ENCODE measurements at places on chromosomes 3 and 15. TPM values are rescaled to one million over a fixed set of nuclear protein-coding genes. Genes with fewer than 3 reads are reported as not detected.

- no peak for DNase-seq
Observed at GRCh38 chr15:73240866-73241499, 127.8 kb downstream of the HCN4 start.

DNA sequence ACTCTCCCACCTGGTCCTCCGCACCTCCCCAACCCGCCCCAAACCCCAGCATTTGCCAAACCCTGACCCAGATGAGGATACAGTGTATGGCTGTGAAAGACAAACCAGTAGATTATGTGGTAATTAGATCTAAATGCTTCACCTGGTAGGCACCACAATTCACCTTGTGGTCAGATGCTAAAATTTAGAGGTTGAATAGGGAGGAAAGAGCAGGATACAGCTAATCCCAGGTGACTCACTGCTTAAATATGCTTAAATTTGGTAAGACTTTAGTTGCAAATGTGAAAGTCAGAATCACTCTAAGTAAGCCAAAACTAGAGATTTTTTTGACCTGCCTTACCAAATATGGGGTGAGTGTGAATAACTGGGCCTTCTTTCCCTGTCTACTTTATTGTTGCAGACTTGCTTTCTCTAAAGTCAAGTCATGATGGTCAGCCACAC is 105.5 kb downstream of the MME start:
- no peak for DNase-seq

DNA sequence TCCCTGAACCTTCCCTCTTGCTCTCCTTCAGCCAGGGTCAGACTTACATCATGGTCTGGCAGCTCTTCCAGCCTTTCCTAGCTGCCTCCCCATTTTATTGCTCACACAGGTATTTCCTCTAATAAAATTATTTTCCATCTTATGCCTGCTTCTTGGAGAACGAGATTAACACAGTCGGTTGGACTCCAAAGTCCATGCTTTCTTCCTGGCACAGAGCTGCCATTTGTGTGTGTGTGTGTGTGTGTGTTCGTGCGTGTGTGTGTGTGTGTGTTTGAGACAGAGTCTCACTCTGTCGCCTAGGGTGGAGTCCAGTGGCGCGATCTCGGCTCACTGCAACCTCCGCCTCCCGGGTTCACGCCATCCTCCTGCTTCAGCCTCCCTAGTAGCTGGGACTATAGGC is 15.5 kb downstream of the FSD2 start:
- DNase-seq: no peak

DNA sequence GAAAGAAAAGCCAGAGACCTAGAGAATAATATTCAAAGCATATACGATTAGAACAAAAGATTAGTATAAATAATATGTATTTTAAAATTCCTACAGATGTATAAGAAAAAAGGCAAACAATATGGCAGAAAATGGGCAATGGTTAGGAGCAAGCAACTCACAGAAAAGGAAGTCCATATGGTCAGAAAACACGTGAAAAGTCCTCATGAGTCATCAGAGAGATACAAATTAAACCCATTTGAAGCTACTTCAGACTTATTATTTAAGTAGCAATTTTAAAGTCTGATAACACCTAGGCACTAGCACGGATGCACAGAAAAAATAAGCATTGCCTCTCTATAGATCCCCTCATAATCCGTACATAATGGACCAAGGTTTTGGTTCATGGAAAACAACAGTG is 25.6 kb downstream of the SLC7A14 start:
- DNase-seq: no peak

GRCh38 chr3:121592856-121593702 is at the start of gene FBXO40:
FBXO40 (plus strand) TSS chr3:121593379; CDS start chr3:121620576, 27,197 bp downstream.
- peak; percentile 68 for DNase-seq

- DNase-seq: no peak
Observed at GRCh38 chr15:88490036-88490435, 22.5 kb downstream of the MRPS11 start.

- no peak for DNase-seq
Observed at GRCh38 chr15:57611123-57611522, 19.4 kb downstream of the MYZAP start.

DNA sequence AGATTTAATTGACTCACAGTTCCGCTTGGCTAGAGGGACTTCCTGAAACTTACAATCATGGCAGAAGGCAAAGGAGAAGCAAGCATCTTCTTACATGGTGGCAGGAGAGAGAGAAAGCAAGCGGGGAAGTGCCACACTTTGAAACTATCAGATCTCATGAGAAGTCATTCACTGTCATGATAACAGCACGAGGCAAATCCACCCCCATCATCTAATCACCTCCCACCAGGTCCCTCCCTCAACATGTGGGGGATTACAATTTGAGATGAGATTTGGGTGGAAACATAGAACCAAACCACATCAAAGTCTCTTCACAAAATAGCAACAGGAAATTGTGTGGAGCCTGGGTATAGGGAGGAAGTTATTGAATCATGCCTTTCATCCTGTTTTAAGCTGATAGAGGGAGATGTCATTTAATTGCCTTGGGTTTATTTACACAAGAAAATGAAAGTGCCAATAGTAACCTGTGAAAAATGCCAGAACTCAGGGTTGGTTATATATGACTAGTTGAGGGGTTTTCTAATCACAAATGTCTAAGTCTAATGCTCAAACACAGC is 624.8 kb upstream of the LMCD1 start:
- DNase-seq: no peak

DNA sequence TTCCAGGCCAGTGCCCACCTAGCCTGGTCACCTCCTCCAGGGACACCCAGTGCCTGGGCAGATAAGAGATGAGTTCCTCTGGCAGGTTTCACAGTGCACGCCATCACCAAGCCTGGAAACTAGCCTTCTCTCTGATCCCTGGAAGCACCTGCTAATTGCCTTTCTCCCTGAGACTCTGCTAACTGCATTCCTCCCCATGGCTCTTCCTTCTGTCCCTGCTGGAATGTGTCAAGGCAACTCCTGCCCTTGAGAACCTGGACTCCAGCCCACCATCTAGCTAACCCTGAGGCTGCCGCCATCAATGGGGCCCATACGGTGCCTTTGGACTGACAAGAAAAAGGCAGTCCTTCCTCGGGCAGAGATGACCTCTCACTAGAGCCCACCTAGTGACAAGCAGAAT is 18.5 kb downstream of the VIPR1 start:
- DNase-seq: no peak

DNA sequence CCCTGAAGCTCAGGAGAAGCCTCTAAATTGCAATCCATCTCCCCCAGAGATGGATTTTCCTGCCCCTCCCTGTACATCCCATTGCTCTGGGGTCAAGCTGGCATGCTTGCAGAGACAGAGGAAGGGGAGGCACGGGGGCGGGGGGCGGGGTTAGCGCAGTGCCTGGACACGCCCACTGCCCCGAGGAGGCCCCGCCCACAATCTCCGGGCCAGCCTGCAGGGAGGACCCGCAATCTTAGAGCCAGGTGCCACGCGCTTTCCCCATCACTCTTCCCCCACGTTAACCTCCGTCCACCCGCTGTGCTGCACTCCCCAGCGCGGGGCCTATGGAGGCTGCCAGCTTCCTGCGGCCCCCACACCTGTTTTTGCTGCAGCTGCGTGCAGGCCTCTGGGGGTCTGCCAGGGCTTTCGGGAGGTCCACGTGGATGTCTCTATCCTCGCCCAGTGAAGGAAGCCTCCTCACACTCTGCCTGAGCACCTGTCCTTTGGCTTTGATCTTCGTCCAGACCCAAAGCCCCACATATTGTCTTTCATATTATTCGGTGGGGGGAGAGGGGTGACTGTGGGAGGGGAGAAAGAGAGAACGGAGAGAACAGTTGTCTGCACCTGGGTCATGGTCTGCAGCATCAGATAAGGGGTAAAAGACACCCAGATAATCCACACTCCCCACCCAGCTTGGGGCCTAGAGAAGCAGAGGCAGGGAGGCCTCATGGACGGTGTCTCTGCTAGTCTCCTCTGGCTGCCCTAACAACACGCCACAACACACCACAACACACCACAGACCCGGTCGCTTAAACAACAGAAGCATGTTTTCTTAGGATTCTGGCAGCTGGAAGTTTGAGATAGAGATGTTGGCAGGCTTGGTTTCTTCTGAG is 118.0 kb upstream of the MEF2A start:
- DNase-seq: peak; percentile 68

- no peak for DNase-seq
Observed at GRCh38 chr15:56797720-56798275, 64.5 kb upstream of the ZNF280D start.

GRCh38 chr15:58227706-58228543 is 89.7 kb downstream of the AQP9 start:
- DNase-seq: peak; percentile 79

- no peak for DNase-seq
Observed at GRCh38 chr3:80696280-80696679, 928.5 kb upstream of the ROBO1 start.

DNA sequence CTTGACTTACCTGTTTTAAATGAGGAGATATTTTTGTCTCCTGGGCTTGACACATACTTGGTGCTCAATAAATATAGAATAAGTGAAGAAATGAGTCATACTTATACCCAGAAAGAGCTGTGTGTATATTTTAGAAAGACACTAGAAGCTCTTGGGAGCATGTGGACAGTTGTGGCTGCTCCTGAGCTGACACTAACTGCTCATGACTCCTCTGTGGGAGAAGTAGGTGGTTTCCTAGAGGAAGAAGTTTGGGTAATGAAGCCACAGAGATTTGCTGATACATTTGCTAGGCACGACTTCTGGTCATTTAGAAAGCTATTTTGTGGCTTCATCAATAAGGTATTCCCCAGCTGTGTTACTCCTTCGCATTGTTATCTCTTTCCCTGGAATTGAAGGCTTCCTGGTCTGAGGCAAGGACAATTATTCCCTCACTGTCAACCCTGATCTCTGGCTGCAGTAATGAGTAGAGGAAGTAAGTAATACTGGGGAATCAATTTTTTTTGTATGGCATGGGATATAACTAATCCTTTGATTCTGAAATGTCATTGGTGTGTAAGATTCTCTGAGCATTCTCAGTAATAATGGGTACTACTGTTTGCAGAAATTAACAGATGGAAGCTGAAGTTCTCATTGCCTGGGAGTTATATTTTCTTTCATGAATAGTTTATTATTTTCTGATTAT is 79.6 kb upstream of the DCBLD2 start:
- no peak for DNase-seq

- DNase-seq: no peak
Observed at GRCh38 chr15:62648954-62649353, 393.6 kb upstream of the TPM1 start.

DNA sequence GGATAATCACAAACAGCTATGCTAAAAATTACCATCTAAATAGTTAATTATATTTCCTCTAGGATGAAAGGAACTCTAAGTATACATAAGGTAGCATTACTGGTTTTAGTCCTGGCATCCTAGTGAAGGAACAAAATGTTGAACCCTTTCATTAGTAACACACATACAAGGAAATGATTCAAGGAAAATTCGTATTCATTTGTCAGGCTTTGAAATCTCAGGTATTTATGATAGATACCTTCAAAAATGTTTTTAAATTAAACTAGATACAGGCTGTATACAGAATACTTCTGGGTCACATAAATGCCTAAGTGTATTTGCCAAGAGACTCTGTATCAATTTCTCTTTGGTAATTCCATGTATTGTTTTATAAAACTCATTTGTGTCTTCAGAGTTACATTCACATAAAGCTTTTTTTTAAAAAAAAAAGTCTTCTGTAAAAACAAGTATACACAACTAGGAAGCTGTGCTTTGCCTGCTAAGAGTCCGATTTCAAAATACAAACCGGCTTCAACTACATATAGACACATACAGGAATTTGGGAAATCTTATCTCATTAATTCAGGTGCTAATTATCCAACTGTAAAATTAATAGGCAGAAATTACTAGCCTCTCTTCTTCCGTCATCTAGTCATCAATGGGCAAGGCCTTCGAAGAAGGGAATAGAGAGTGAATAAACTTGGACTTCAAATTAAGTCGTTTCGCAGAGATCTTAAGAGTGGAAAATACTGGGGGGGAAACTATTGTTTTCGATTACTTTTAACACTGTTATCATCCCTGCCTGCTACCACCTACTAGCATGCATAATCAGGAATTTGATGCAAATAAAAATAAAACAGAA is 1.3 kb downstream of the SECISBP2L start:
- DNase-seq: no peak

- DNase-seq: peak; percentile 50
Observed at GRCh38 chr3:160754371-160754854, 1.6 kb upstream of the PPM1L start.

- DNase-seq: no peak
Observed at GRCh38 chr3:169466990-169467389, 196.5 kb downstream of the MECOM start.

DNA sequence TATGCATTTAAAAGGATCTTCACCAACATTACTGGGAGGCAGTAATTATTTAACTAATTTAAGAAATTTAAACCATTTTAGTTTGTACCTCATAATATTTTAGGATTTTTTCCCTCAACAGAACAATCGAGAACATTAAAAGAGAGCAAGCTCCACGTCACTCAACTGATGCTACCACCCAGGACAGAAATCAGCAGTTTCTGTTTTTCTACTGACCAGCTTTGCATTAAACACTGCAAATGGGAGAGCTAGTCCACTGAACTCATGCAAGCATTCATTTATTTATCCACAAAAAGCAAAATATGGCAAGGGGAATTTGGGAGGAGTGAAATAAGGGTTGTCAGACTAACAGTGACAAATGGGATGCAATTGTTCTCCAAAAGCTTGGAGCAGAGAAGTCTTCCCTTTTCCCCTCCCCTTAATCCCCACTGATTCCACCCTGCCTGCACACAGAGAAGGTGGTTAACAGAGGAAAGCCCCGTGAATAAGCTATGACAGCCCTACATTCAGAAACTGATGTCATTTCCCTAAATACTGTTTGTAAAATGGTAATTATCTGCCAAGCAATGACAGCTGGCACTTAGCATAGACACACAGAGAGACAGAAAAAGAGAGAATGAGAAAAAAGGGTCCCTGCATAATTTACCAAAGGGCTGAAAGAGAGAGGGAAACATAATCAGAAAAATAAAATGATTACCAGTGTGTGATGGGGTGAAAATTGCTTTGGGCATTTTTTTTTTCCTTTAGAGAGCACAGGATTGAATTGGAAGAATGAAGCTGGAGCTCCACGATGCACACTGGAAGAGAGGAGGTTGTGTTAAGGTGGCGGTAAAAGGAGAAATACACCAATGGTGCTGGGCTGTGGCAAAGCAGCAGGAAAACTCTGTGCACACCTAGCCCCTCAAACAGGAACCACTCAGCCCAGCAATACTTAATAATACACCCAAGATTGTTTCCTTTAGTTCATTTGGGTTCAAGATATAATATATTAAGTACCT is 777.4 kb downstream of the TUSC7 start:
- no peak for DNase-seq

GRCh38 chr3:172142051-172142863 is 102.9 kb downstream of the FNDC3B start:
- no peak for DNase-seq

The UCN2 gene
- total RNA-seq: not detected

The CCDC191 gene
- total RNA-seq: 3.1 TPM

The MAP3K13 gene
- total RNA-seq: 18.5 TPM

The CELSR3 gene
- 0.23 TPM for total RNA-seq

The GXYLT2 gene
- 39.3 TPM for total RNA-seq

The CYP1A2 gene
- total RNA-seq: not detected

The HTR3E gene
- not detected for total RNA-seq

The TM4SF4 gene
- not detected for total RNA-seq
